Cerebellum (tissue), 4 donors: ENCODE measurements at places on chromosomes 16 and 17.

- DNase-seq, result no peak
Observed at GRCh38 chr17:76262732-76263344, 2.3 kb upstream of the UBALD2 start.

GRCh38 chr16:23435500-23435899 is 17.5 kb downstream of the COG7 start:
- DNase-seq, result peak; percentile 47

- peak; percentile 90 for DNase-seq
Observed at GRCh38 chr17:39623356-39623950, 3.3 kb upstream of the PPP1R1B start.

DNA sequence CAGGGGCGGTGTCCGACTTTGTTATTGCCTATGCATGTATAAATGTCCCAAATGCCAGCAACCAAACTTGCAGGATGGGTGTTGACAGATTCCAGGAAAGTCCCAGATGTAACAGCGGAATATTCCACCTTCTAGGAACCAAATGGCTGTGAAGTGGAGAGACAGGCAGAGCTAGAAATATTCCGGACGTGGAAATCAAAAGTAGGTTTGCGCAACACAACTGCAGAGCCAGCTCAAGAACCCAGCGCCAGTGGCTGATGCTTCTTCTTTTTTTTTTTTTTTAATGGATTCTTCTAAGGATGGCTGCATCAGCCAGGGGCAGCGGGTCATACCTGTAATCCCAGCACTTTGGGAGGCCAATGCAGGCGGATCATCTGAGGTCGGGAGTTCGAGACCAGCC is 601.7 kb downstream of the MAF start:
- no peak for DNase-seq

DNA sequence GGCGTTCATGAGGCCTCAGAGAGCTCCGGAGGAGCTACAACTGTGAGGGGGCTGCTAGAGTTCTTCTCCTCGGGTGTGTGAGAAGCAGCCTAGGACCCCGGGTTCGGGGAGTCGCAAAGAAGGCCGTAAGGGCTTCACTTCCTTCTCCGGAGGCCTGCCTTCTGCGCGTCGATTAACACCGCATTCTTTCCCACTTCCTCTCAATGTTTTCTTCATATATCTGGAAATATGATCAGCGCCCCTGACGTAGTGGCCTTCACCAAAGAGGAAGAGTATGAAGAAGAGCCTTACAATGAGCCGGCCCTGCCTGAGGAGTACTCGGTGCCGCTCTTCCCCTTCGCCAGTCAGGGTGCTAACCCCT is 449 bp downstream of the SMCR8 start:
- no peak for DNase-seq

- no peak for DNase-seq
Observed at GRCh38 chr16:57358086-57358420, 530 bp upstream of the CCL22 start.

DNA sequence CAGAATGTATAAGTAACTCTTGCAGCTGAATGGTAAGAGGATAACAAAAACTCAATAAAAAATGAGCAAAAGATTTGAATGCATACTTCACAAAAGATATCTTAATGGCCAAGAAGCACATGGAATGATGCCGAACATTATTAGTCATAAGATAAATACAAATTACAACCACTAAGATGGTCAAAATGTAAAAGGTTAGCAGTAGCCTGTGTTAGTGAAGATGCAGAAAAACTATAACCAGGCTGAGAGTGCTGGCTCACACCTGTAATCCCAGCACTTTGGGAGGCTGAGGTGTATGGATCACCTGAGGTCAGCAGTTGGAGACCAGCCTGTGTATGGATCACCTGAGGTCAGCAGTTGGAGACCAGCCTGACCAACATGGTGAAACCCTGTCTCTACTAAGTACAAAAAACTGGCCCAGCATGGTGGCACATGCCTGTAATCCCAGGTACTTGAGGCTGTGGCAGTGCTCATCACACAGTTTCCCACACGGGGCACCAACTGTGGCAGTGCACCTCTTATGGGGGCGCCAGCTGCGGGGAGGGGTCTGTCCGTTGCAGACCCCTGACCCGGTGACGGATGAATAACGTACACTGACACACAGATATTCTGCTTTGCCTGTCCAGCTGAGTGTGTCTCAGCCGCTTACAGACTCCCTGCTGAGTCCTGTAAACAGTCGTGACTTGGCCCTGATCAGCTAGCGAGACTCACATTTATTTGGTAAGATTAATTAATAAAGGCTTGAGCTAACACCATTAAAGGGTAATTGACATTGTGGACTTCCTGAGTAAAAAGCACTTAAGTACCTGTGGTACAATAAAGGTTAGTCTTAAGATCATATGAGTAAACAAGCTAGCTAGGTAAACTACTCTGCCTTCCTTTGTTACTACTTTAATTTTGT is 45.7 kb upstream of the FAM20A start:
- no peak for DNase-seq

DNA sequence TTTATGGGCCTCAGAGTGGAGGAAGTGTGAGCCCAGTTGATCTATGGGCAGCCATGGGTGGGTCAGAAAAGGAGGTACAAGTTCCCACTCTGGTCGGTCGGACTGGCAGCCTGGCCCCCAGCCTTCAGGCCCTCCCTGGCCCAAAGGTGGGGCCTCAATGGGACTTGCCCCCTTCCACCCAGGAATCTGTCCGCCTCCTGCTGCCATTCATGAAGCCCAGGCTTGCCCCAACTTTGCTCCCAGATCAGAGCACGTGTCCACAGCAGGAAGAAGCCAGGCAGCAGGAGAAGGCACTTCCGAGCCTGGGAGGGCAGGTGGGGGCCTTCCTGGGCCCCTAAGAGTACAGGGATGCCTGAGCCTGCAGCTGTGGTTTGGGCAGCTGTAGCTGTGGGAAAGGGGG is 3.0 kb upstream of the CMTM3 start:
- no peak for DNase-seq

DNA sequence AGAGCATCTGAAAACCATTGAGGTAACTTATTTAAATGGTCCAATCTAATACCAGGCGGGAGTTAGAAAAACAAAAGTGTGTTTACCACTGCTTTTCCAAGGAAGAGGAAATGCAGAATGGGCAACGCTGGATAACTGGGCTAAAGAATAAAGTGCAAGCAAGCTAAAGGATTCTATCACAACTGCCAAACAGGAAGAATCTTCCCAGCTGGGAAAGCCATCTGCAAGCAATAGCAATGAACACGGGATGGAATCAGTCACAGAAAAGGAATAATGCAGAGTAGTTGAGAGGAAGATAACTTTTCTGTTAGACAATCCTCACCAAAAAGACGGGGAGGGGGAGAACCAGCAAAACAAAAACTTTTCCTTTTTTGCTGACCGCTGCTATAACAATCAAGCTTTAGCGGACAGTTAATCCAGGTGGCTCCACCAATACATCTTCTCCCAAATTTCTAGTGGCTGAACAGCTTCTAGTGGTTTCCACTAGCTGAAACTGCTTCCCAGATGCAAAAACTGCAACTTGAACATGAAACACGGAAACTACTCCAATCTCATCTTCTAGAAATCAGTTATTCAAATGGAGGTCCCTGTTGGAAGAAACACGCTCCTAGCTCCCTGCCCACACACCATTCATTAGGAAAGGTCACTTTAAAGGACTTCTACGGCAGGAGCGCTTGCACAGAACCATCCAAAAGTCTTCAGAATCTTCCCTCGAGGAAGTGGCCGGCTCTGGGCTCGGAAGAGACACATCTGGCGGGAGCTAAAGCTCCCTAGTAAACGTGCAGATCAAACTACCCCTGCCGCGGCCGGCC is 929 bp downstream of the TMEM11 start:
- no peak for DNase-seq

GRCh38 chr16:13005721-13006247 is 104.4 kb downstream of the SHISA9 start:
- DNase-seq, result no peak

DNA sequence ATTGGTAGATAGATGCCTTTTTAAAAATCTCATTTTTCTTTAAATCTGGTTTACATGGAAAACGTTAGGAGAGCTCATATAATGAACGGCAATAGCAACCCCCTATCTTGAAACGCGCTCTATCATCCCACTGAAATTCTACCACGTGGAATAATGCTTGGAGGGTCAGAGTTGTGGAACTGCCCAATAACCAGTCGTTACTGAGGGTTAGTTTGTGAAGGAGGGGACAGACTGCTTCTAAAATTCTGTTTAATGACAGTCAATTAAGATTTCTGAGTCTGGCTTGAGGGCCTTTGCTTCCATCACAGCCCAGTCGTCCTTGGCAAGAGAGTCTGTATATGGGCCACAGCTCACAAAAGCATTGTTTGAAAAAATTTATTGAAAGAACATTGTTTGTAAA is 482 bp downstream of the IRF8 start:
- DNase-seq, result no peak

DNA sequence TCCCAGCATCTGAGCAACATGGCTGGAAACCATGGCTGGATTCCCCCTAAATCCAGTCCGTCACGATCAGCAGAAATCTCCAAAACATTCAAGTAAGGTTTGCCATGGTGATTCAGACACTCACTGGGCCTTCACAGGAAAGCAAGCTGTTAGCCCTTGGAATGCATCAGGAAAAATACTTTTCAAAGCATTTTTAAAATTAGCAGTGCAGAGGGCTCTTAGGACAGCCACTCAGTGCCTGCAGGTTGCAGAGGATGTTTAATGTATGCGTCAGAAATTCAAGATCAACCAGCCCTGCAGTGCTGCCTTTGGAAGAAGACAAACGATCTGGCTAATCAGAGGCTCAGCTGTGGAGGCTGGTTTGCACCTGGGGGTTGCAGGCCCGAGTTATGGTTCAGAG is 50.3 kb downstream of the FOXL1 start:
- DNase-seq, result no peak

- DNase-seq, result no peak
Observed at GRCh38 chr17:1724869-1725641, 551 bp downstream of the WDR81 start.

- no peak for DNase-seq
Observed at GRCh38 chr16:11431915-11432465, 86.7 kb downstream of the RMI2 start.

GRCh38 chr17:28335959-28336871 is 654 bp downstream of the TNFAIP1 start:
- DNase-seq, result peak; percentile 52

DNA sequence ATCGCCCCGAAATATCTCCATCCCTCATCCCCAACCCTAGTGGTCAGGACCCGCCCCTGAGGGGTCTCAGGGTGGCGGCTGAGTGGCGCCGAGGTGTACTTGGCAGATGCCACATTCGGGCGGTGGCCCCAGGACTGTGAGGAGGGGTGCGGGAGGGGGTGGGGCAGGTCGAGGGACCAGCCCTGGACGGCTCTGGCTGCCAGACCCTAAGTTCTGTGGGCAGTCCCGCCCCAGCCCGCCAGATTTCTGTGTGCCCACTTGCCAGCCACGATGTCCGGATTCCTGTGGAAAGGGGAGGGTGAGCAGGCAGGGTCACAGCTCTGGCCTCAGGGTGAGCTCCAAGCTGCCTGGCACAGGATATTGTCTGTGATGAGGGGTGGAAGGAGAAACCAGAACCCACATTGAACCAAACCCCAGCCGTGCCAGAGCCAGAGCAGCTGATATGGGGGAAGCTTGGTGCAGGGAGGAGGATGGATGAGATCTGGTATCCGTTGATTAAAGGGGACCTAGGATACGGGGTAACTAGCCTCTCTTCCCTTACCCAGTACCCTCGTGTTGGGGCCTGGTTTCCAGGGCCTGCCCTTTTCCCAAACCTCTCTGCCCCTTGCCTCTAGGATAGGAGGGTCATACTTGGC is 1.1 kb upstream of the CHAD start:
- no peak for DNase-seq

DNA sequence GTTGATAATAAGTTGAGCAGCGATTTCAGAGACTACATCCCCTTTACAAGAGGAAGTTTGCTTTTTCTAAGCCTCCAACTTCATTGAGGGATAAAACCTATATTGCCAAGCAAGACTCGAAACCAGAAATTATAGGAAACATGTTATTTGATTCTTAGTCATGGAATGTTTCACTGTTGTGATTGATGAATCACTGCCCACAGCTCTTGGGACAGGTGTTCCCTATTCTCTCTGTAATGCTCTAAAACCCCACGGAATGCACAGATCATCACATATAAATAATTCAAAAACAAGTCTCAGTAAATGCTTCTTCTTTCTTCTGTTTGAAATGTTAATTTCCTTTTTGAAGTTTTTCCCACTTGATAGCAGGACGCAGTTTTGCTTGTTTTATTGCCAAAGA is 809.5 kb upstream of the GOT2 start:
- DNase-seq, result no peak

- DNase-seq, result peak; percentile 85
Observed at GRCh38 chr16:19884611-19885450, at the start of gene GPRC5B. Gene GPRC5B, minus strand, starts transcription at chr16:19884848. Its CDS starts 12,003 bp downstream, at chr16:19872845.

- no peak for DNase-seq
Observed at GRCh38 chr17:8166731-8167130, 4.0 kb upstream of the VAMP2 start.
